ENCODE measurements at places on chromosomes 12 and 14.

DNA sequence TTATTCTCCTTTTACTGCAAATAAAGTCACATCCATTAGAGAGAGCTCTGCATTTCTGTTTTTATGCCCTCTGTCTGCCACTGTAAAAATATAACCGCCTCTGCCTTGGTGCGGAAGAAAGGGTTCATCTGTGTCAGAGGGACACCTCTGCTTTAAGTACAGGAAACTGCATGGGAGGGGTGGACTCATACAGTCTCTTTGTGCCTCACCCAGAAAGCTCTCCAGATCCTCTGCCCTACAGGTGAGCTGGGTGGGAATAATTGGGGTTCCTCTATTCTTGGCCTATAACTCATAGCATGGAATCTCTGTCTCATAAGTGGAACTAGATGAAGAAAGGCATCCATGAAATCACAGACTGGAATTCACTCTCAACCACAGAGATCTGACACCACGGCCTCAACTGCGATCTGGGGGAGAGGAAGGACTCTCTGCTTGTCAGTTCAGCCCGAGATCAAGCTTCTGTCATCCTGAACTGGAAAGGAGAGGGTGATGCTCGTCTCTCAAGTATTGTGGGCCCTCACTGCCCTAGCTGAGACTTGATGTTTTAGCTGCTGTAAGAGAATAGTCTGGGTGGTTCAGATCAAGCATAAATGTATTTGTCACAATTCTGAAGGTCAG, 702.3 kb downstream of the TMEM121 start:
- DNase-seq = no peak

DNA sequence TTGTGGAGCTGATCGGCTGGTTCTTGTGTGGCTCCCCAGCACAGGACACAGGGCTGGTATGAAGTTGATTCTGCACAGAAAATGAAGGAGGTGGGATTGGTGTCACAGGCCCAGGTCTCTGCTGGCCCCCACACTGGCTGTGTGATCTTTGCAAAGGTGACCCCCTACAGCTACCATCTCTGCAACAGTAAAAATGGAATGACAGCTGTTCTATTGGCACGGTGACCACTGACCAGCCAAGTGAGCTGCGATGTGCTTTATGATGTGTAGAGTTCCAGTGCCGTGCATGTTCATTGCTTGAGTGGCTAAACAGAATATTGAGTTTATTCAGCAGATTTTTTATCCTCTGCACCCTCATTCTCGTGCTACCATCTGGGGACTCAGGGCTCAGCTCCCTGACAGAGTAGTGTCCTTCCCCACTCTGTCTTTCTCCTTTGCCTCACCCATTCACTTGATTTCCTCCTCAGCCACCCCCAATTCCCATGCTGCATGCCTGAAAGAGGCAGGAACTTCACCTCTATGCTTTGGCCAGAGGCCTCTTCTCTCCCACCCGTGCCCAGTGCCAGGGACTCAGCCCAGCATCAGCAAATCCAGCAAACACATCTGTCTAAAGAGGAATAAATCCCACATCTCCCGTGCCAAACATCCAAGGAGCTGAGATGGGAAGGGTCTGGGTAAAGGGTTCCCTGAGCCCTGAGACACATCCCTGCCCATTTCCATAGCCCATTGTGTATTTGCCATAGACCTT, 21.2 kb downstream of the C14orf132 start:
- DNase-seq = no peak

DNA sequence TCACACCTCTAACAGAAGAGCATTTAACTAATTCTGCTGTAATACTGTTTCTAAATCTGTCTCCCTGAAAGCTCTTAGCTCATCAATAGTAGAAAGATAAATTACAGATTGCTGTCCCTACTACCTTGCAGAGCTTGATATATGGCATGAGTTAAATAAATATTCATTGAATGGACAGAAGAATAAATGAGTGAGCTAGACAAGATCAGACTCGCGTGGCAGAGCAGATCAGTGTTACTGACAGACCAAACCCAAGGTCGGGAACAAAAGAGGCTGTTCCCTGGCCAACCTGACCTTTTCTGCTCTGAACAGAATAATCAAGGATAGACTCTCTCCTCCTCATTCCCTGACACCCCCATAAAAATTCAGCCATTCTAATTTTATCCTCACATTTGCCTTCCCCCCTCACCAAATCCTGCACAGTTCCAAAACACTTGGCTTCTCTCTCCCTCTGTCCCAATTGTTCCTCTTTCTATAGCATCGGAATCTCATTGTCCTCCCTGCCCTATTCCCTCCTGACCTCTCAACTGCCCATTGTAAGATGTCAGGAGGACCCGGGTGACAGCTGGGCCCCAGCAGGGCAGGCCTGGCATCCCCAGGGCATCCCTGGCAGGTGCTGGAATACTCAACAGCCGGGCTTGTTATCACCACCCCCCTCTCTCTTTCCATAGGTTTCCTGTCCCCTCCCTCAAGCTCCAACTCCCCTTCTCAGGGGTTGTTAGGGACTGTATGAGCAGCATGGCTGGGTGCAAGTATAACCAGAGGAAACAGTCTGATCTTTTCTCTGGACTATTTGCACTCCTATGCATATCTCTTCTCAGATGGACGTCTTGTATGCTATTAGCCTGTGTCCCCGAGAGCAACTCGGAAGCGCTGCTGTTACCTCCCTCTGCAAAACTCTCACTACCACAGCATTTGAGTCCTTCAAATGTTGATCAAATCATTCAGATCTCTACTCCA, 19.9 kb downstream of the NEUROD4 start:
- no peak for DNase-seq

- no peak for DNase-seq
Measured at GRCh38 chr12:103915306-103915705, 14.9 kb upstream of the HSP90B1 start.

All from stimulated activated CD8-positive, alpha-beta memory T cell treated with anti-CD3 and anti-CD28 coated beads, Interleukin-2, amount 100 ng/mL, for 1 hour (primary cell).